ENCODE measurements at places on chromosomes 13 and 19.

- no peak for DNase-seq
Observed at GRCh38 chr13:99636728-99637353, 135.6 kb downstream of the TM9SF2 start.

DNA sequence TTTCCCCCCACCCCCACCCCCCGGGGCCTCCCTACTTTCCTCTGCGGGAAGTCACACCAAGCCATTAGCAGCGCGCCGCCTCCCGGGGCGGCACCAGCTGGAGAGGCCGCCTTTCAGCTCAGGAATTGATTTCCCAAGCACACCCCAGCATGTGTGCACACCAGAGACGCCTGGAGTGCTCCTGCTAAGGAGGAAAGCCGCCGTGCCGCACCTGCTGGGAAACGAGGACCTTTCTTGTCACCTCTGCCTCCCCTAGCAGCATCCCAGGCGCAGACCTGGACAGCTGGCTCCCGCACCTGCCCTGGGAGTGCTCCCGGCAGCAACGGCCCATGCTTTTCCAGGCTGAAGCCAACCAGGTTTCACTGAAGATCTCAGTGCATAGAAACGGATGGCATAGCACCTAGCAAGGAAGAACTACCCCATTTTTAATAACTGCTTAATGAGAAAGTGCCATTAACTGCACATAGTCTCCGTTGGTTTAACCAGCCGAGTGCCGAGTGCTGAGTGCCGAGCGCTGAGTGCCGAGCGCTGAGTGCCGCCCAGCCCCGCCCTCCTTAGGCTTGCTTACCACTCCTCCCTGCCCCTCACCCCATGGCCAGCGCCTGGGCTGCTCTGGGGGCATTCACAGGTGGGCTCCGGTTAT lies 165.0 kb downstream of the USP12 start:
- no peak for DNase-seq

DNA sequence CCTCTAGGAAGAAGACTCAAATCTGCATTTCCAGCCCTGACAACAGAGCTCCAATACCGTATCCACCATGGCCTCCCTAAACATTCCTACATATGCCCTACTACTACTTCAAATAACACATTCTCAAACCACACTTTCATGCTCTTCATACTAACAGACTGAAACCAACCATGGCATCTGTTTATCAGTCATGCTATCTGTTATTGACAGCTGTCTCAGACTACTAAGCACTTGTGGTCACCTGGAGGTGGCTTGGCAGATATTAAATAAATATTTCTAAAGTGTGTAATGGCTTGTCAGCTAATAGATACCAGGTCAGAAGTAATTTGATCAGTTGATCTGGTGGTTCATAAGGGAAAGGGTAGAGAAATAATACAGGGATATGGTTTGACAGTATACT lies 489.1 kb downstream of the DIAPH3 start:
- no peak for DNase-seq

DNA sequence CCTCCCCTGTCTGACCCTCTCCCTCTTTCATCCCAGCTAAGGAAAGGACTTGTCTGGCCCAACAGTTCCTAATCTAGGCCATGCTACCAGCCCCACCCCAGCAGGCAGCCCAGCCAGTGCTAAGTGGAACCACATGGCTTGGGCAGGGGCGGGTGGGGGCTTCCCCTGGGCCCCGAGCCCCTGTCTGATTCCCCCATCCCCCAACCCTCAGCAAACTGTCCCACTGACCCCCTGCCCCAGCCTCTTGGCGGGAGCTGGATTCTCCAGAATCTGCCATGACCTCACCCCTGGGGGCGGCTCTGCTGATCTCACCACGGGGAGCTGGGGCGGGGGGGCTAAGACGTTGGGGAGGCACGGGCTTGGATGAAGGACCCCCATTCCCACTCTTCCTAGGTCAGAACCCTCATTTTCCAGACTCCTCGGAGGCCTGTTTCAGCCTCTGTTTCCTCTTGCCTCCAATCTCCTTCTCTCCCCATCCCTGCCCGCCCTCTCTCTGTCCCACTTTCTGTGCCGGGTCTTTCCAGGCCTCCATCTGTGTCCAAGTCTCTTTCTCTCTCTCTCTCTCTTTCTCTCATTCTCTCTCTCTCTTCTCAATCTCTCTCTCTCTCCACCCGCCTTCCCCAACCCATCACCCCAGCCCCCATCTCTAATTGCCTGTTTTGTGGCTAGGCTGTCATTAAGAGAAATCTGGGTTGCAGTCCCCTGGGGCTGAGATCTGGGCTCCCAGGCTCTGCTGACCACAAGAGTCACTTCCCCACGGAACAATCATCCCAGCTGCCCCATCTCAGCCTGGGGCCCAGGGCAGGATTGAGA lies 2.7 kb downstream of the COL5A3 start:
- no peak for DNase-seq

GRCh38 chr13:37546087-37546486 lies 52.5 kb downstream of the POSTN start:
- no peak for DNase-seq

GRCh38 chr19:40580619-40581018 lies 3.9 kb downstream of the SHKBP1 start:
- DNase-seq: no peak

All from stimulated activated CD4-positive, alpha-beta T cell treated with anti-CD3 and anti-CD28 coated beads, TNF-alpha, amount 100 ng/mL, for 48 hours (primary cell).